ENCODE measurements at places on chromosomes 7 and 10.

DNA sequence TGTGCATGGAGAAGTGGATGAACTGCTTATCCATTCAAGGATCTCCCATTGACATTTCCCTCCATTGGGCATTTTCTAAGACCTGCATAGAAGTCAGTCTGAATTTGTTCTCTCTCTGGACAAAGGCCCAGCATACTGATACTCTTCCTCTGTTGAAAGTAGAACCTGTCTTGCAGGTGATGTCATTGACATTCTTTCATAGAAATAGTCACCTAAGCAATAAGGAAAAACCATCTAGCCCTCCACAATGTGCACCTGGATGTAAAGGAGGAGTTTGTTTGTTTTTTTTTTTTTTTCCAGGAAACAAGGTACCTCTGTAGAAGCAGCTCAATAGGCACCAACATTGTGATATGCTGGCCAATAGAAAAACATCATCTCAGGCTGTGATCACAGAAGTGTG is 150.4 kb downstream of the DPY19L1 start:
- no peak for DNase-seq

- no peak for DNase-seq
These were observed 22.9 kb downstream of the PARP12 start for GRCh38 chr7:140039896-140040295.

DNA sequence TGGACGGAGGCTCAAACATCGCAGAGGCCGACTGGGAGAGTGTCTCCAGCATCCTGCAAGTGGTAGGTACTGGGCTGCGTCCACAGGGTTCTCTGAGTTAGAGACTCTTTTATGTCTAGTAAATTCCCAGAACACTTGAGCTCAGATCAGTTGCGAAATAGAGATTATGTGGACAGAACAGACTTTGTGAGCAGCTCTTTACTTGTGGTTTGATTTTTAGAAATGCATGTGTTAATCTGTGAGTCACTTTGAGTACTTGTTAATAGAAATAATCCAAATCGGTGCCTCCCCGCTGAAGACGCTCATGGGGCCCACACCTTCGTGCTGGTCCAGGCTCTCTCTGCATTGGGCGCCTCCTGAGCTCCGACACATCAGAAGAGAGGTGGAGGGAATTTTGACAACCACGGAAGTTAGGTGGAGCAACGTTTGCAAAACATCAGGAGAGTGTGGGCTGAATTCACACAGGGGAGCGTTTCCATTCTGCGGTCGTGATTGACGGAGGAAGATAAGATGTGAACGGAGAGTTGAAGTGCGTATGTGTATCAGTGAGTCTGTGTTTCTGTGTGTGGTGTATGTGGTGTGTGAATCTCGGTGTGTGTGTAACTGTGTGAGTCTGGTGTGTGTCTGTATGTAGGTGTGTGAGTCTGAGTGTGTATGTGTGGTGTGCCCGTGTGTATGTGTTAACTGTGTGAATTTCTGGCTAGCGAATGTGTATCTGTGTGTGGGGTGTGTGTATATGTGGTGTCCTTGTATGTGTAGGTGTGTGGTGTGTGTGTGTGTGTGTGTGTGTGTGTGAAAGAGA is 32.1 kb downstream of the PFKP start:
- DNase-seq, result no peak

GRCh38 chr7:157877298-157878090 is 540.7 kb downstream of the DNAJB6 start:
- no peak for DNase-seq

DNA sequence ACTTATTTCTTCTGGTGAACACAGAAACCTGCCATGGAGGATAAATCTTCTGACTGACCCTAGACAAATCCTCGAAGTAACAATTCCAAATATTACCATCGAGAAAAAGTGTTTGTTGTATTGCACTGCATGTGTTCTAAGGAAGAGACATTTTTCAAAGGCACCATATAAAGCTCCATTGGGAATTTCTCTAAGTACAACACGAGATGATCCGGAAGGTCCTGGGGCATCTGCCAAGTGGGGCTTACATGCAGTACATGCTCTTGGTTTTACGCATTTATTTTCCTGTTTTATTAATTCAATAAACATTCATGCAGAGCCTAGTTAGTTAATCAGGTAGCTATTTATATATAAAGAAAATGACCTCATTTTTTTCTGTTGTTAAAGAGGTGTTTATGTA is 692.0 kb upstream of the IGFBP3 start:
- no peak for DNase-seq

GRCh38 chr7:133887459-133887858 is 239.7 kb upstream of the LRGUK start:
- no peak for DNase-seq

DNA sequence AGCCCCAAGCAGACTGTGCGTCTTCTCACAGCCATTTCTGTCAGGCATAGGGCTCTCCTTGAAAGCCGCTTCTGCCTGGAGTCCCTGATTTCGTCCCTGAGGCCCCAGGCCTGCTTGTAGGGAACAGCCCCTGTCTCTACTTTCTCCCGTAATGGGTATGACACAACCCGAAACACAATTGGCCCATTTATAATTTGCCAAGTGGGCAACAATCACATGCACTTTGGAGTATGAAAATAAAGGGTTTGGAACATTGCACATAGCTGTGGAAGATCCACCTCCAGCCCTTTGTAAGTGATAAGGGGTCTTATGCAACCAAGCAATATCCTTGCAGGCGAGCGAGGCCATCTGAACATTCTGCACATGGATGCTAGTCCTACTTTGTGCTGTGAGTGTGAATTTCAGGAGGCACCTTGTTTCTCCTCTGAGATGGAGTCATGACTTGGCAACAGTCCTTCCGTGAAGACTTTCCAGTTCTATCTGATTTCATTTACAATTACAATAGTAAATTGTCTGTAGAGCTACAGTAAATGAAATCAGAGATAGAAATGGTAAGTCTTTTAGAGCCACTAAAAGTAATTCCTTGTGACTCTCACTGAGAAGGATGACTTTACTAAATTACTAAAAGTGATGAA is 141.5 kb downstream of the CUBN start:
- DNase-seq, result no peak

DNA sequence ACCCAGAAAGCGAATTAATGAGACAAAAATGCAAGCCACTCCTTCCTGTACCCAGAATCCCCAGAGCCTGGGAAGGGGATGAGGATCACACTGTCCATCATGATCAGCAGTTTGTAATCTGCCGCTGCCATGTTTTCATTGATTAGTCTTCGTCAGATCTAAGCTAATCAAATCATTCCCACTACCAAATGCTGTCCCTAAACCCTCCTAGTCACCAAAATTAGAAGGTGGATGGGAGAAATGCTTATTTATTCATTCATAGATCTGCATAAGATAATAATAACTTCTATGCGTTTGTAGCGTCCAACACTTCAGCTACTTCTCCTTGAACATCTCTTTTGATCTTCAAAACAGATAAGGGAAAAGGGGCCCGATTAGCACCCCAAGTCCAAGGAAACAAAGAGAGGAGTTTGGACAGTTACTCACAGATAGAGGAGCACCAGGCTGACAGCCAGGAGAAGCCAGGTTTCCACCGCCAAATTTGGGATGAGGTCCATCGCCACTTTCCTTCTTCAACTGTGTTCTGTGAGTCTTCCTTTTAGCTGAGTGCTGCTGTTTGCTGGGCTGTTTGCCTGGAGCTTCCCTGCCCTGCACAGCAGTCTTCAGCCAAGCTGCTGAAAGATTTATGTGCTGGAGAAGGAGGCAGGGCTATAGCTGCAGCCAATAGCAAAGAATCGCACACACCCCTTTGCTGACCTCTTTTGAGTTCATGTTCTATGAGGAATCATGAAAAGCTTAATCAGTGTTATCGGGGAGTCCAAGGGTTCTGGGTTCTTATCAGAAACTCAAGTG is at the start of gene CYP3A5:
Gene CYP3A5 (minus strand): TSS at position 597 of the 792 bp plus-strand sequence. CDS start 100 bp downstream, at position 497.
- DNase-seq, result peak; percentile 25

DNA sequence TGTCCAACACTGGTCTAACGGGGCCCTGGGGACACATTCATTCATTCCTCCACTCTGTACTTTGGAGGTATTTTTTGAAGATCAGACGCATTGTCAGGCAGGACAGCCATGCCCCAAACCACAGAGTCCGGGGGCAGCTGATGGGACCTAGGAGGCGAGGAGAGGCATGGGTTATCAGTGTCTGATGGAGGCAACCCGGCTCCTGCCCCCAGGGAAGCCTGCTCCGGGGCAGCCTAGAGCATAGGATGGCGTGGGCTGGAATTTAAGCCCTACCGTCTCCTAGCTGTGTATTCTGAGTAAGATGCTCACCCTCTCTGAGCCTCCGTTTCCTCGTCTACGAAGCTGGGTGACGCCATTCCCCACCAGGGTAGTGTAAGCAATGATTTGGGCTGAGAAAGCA is 55.4 kb upstream of the ELN start:
- DNase-seq, result no peak

DNA sequence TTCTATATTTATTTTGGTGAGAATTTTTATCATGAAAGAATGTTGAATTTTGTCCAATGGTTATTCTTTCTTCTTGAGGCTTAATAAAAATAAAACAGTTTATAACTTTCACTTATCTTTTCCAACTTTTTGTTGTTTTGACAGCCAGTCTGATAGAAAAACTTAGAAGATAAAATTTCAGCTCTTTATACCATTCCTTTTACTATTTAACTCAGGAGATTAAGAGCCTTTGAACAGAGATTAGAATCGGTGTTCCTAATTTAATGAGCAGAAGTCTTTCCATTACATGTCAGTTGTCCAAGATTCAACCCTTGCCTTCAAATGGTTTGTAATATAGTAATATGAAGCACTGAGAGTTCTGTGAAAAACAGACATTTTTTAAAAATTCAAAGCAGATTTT is 97.8 kb upstream of the SEC61G start:
- no peak for DNase-seq

DNA sequence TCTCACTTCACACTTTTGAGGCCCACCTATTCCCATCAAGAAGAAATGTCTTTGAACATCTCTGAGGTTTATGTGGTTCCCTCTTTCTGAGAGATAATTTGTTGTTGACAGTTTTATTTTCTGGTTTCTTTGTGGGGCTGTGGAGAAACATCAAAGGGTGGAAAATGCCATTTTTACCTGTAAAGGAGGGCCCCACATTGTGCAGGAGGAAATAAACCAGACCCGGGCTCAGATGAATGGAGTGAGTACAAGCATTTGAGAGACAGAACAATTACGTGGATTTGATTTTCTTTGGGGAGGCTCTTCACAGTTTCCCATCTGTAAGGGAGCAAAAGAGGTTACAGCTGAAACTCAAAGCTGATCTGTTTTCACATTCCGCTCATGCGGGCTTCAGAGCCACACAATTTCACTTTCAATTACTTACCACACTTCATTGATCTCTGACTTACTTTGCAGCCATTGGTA is 29.8 kb downstream of the ITPRIP start:
- DNase-seq, result no peak

DNA sequence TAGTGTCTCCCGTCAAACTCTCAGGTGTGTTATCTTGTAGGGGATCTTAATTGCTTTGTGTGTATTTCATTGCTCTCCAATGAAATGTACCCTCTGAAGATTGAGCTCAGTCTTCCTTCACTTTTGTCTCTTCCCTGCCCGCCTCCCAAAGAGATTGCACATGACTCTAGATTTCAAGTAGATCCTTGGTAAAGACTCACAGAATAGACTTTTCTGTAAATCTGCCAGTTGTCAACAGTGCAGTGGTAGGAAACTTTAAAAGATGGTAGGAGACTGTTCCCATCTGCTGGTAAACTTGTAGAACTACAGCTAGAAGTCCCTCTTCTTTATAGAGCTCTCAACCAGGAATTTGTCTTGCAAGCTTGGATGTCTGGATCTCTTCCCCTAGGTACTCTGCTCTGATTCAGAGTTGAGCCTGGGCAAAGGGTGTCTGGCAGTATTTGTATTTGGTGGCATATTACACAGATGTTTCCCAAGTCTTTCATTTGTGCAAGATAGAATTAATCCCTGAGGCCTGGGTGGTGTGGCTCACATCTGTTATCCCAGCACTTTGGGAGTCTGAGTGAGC is 9.6 kb downstream of the CCL26 start:
- no peak for DNase-seq

DNA sequence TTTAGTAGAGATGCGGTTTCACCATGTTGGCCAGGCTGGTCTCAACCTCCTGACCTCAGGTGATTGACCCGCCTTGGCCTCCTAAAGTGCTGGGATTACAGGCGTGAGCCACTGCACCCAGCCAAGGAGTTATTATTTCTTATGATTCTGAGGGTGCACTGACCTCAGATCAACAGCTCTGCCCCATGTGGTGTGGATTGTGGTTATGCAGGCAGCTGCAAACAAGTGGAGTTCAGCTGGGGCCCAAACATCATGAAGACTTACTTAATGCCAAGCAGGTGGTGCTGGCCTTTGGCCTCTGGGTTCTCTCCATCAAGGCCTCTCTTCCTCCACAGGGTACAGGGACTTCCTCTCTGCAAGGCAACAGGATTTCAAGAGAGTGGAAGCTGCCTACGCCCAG is 45.1 kb upstream of the OPTN start:
- no peak for DNase-seq

DNA sequence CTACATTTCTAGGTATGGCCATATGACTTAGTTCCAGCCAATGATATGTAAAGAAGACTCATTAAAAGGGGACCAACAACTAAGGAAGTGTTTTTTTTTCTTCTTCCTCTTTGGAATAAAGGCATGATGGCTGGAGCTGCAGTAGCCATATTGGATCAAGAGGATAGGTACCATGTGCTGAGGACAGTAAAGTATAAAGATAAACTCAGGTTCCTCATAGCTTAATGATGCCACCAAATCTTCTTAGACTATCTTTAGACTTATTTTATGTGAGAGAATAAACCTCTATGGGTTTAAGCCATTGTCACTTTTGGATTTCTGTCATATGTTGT is 85.3 kb downstream of the ANLN start:
- DNase-seq, result no peak

DNA sequence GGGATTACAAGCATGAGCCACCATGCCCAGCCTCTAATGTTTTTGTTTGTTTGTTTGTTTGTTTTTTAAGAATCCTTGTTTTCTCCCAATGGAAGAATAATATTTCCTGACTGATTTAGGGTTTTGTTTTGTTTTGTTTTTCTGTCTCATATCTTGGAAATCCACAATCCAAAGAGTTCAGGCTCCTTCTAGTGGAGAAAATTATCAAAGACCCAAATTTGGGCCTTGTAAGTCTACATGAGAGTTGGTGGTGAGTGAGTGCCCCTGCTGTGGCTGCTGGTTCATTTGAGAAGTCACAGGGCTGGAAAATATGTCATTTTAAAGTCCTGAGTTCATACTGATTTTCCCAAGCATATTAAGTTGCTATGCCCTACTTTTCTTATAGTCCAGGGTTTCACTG is 33.5 kb upstream of the KLHL7 start:
- no peak for DNase-seq

DNA sequence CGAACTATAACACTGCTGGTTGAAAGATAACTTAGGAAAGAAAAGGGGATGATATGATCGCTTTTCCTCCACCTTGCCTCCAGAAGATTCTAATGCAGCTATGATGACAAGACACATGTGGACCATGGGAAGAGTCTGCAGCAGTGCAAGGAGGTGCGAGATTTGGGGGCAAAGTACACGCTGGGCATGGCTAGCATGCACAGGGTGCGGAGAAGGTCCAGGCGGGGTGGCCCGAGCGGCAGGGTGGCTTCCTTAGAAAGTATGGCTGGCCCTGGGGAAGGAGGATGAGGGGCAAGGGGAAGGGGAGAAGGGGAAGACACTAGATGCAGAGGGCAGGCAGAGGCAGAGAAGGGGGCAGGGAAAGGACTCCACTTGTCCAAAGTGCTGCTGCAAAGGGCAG is 15.6 kb downstream of the ATXN7L1 start:
- DNase-seq, result no peak

All from gastrocnemius medialis (tissue), 4 donors.